Uterus (tissue), 4 donors: ENCODE measurements at places on chromosomes 1 and 21. TPM values are rescaled to one million over a fixed set of nuclear protein-coding genes. Genes with fewer than 3 reads are reported as not detected.

TNFRSF18 gene
- 2.6 TPM for total RNA-seq

AUNIP gene
- total RNA-seq: 1.1 TPM

GRCh38 chr1:88774151-88774556 lies 90.1 kb downstream of the PKN2 start:
- no peaks in the 10 kb centered on the region for H3K27me3 ChIP-seq
- no peak overlapping the region for H3K27ac ChIP-seq
- no peaks in the 10 kb centered on the region for H3K4me1 ChIP-seq
- H3K36me3 ChIP-seq: no peaks in the 10 kb centered on the region

DNA sequence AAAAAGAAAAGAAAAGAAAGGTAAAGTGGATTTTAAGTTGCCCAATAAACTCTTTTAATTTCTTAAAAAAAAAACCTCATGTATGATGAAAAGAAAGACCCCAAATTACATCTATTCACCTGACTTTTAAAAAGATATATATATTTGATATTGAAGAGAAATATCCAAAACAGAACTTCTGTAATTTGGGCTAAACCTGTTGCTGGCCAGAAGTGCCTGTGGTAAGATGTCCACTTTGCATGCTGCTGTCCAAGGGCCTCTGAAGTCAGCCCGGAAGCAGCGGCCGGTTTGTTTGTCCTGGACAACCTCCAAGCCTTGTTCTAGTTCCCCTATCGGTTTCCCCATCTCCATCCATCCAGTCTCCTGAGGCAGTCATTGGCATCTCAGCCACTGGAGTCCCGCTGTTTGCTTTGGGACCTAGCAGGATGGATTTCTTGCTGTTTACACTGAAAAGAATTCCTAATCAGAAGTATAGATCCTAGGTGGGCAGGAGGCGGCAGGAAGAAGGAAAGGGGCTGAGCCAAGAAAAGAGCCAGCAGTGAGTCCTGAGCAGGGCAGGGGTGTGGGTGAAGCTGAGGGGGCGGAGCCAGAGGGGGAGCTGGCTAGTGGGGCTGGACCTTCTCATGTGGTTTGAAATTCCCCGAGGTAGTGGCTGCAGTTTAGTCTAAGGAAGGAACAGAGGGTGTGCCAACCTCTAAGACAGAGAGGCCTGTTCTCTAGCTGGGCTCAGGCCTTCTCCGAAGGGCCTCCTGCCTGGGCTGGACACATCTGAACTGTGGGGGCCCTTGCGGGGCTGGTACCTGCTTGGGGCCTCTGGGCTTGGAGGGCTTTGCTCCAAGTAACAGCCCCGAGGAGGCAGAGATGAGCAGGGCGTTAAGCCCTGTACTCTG lies 3.3 kb downstream of the NCMAP start:
- no peak overlapping the region for H3K4me3 ChIP-seq
- no peak for DNase-seq
- no peaks in the 10 kb centered on the region for H3K36me3 ChIP-seq
- peaks cover 12% of the 10 kb centered on the region for H3K27me3 ChIP-seq
- no peak overlapping the region for H3K27ac ChIP-seq
- H3K4me1 ChIP-seq: peaks cover 5% of the 10 kb centered on the region
